Amniotic epithelial cell (primary cell): ENCODE measurements at places on chromosomes 5 and 9.

- DNase-seq = no peak
Observed at GRCh38 chr9:22026696-22027095, 17.6 kb upstream of the CDKN2B start.

GRCh38 chr9:36748322-36748899 is 175.7 kb downstream of the MELK start:
- DNase-seq = peak; percentile 43

DNA sequence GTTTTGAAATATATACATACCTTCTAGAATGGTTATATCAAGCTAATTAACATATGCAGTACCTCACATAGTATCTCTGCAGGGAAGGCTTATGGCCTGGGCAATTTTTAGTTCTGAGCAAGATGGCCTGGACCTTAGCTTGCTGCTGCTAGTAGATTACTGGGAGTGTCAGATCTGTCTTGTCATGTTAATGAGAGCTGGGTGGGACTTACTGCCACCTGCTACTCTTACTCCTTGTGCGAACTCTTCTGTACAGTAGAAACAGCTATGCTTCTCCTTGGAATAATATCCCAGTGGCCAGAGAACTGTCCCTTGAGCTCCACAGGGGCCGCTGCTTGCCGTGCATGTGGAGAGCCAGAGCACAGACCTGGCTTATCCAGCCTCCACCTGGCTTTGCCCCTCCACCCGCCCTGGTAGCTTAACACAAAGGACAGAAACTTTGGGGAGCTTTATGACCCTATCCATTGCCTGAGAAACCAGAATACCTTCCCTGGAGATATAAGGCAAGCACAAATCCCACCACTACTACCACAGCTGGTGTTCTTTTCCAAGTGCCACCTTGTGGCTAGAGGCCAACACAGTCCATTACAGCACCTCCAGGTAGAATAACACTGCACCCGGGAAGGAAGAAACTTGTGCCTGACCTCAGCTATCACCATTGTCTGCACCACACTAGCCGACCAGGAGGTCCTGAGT is 74.4 kb upstream of the RUSC2 start:
- DNase-seq = no peak

DNA sequence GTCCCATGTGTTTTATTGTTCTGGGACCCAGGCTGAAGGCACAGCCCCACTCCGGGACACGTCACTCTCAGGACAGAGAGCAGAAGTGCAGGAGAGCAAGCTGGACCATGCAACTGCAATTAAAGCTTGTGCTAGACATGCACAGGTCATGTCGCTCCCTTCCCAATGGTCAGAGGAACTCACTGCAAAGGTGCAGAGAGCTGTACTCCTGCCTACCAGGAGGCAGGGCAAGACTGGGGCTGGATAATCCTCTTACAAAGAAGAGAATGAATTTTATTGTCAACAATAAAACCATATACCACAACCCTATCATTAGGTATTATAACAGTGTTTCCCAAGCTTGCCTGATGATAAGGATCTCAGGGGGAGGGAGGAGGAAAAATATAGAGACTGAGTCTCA is 74.0 kb upstream of the NEK6 start:
- no peak for DNase-seq

DNA sequence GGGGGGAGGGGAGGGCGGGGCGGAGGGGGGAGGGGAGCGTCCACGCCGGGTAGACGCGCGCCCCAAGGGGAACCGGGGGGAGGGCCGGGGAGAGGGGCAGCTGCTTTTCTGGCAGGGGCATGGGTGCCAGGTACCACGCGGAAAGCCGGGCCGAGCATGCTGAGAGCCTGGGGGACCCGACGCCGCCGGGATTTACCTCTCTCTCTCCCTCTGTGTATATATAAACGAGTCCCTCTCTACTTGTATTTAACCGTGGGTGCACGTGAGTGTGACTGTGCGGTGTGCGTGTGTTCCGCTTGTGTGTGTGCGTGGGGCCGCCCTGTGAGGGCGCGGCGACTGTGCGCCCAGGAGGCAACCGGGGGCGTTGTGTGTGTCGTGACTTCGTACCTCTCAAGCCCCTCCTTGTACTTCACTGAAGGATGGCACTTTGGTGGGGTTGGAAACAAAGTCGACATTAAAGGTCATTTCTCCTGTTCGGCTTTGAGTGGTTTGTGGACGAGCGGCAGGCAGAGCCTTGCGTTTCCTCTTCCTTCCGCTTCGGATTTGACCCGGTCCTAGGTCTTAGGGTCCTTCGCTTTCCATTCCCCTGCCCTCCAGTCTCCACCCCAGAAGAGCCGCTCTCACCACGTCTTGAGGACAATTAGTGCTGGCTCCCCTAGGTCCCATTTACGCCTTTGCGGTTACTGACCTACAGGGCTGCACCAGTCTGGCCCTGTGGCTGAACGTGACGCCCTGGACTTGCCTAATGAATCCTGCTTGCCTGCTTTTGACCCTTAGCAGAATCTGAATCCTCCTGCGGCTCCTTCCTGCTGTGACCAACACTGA is 36.2 kb upstream of the TTC1 start:
- DNase-seq = no peak

DNA sequence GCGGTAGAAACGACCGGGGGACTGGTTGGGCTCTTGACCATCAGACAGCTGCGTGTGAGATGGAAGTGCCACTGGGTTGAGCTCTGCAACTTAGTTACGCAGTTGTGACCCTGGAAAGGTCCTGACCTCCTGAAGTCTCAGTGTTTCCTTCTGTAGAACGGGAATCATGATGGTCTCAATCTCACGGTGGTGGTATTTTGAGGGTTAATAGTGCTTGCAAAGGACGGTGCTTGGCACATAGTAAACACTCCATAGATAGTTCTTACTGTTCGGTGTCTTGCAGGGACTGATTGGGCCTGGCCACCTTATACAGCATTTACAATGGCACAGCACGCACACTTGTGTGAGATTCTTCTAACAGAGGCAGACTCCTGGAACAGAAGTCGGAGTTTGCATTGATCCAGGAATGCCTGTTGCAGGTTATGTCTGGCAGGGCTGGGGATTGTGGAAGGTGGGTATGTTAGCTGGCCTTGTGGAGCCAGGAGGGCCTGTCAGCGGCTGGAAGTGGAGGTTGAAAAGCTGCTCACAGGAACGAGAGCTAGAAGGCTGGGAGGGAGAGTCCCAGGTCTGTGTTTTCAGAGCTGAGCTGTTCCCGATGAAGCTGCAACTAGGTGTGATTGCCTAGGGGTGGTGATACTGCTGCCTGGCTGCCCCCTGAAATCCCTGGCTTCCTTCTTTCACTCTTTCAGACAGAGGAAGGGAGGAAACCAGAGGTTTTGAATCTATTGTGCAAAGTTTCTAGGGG is 962 bp upstream of the TXN start:
- peak; percentile 24 for DNase-seq

- peak; percentile 1 for DNase-seq
Observed at GRCh38 chr9:32603914-32604852, 31.2 kb upstream of the NDUFB6 start.

- no peak for DNase-seq
Observed at GRCh38 chr9:113724202-113724601, 151.9 kb upstream of the ZNF618 start.

DNA sequence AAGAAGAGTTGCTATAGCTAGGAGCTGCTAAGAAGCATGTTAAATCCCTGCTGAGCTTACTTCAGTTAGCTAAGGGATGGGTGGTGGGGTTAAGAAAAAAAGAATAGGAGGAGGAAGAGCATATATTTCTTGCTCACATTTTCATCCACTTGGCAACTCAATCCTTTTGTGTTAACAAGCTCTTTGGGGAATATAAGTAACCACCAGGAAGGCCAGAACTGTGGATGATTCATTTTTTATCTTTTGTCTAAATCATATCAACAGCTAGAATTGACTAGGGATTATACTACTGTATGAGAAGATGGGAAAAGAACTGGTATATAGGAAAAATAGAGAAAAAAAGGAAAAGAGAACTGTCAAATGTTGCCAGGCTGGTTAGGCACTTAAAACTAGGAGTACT is 555.3 kb upstream of the ARRDC3 start:
- peak; percentile 65 for DNase-seq

GRCh38 chr9:26159575-26160392 is 481.5 kb upstream of the TUSC1 start:
- DNase-seq = no peak

DNA sequence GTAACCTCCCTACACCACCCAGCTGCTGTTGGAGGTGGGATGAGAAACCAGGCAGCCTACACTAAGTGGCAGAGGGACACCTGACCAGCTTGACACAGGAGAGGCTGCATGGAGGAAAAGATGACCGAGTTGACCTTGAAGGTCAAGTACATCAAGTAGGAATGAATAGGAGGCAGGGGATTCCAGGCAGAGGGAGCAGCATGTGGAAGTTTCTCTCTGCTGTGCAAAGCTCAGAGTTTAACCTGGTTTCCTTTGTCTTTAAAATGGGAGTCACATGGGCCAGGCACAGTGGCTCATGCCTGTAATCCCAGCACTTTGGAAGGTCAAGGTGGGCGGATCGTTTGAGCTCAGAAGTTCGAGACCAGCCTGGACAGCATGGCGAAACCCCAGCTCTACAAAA is 32.6 kb downstream of the SPRY4 start:
- no peak for DNase-seq
